GDM1 (cell line): ENCODE measurements at places on chromosomes 6 and 20.
A peak's percentile ranks its signal among the peaks of the same experiment; 100 is the strongest.

- DNase-seq: no peak
Measured at GRCh38 chr20:59153355-59153681, 10.3 kb upstream of the ZNF831 start.

DNA sequence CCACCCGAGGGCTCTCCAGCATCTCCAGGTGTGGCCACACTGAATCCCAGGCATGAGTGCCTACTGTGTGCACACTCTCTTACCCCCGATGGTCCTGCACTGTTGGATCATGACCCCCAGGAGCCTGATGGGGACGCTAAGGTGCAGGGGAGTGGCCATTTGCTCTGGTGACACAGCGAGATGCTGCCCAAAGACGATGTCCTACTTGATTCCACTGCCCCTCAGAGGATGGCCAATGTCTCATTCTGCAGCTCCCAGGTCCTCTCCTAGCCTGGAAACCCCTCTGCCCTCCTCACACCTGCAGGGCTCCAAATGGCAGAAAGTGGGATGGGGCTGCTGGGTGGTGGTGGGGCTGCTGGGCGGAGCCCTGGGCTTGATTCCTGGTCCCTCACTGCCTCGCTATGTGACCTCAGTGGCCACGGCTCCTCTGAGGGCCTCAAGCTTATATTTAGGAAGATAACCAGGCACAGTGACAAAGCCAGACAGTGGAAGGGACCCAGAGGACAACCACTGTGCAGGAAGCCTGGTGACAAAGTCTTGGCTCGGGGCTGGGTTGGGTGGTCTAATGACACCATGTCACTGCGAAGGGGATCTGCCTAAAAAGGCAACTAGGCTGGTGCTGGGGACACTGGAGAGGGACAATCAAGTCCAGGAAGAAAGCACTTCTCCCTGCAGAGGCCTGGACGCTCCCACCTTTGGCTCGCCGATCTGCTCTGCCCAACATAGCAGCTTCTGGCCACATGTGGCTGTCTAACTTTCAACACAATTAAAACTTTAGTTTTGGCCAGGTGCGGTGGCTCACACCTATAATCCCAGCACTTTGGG is 28.4 kb downstream of the TGM2 start:
- no peak for DNase-seq

GRCh38 chr6:121395736-121396135 is 39.7 kb upstream of the GJA1 start:
- no peak for DNase-seq

- no peak for DNase-seq
Measured at GRCh38 chr6:110366975-110367374, 8.8 kb upstream of the METTL24 start.

- no peak for DNase-seq
Measured at GRCh38 chr6:150634176-150634963, 34.7 kb downstream of the PLEKHG1 start.

DNA sequence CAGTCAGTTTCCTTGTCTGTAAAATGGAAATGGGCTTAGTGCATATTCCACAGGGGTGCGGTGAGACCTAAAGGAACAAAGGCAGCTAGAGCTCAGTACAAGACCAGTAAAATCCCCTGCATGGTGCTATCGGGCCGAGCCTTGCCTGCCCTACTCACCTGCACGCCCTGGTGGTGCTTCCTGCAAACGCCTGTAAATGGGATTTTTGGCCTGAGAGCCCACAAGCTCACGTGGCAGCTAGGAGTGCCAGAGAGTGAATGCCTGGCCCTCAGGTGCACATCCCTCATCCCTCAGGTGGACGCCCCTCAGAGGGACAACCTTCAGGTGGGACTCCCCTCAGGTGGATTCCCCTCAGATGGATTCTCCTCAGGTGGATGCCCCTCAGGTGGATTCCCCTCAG is 48.0 kb upstream of the VSX1 start:
- DNase-seq: no peak

GRCh38 chr6:43081043-43081442 is 4.9 kb downstream of the PTK7 start:
- DNase-seq: no peak

GRCh38 chr20:24497851-24498250 is 28.4 kb downstream of the SYNDIG1 start:
- DNase-seq: no peak

GRCh38 chr6:86595641-86596040 is 341.7 kb upstream of the HTR1E start:
- no peak for DNase-seq

GRCh38 chr6:144467921-144468320 is 182.8 kb downstream of the UTRN start:
- no peak for DNase-seq

DNA sequence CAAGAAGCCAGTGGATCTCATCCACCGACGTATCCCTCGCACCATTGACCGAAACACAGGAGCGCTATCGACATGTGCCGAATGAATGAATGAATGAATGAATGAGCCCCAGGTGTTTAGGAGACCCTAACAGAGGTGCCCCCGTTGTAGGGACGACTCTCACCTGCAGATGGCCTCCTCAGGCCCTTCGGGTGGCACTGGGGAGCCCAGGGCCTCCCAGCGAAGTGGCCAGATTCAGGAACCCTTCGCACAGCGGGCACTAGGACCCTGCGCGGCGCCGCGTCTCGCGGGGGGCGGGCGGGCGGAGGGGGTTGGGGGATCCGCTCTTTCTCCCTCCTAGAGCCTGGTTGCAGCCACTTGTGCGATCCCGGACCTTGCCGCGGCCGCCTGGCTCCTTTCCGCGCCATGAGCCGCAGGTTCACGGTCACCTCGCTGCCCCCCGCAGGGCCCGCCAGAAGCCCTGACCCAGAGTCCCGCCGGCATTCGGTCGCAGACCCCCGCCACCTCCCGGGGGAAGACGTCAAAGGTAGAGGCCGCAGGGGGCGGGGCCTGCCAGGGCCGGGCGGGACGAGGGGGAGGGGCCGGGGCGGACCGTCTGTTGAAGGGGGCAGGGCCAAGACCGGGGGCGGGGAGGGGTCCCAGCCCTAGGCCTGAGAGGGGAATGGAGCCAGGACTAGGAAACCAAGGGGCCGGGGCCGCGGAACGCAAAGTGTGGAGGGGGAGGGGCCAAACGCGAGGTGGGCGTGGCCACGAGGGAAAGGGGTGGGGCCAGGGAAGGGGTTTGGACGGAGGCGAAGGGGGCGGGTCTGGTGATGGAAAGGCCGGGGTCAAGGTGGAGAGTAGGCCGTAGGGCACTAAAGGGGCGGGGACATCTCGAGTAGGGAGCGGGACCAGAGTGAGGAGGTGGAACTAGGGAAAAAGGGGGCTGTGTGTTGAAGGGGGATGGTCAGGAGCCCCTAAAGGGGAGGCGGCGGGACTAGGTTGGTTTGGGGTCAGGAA is 7.4 kb upstream of the SLC12A5 start:
- DNase-seq: peak; percentile 90

- no peak for DNase-seq
Measured at GRCh38 chr20:51871943-51872342, 69.6 kb upstream of the SALL4 start.

- no peak for DNase-seq
Measured at GRCh38 chr20:7499201-7499600, 441.1 kb downstream of the HAO1 start.

GRCh38 chr6:1667012-1667804 is 57.5 kb downstream of the FOXC1 start:
- no peak for DNase-seq

GRCh38 chr6:68695838-68696237 is 60.8 kb downstream of the ADGRB3 start:
- no peak for DNase-seq

DNA sequence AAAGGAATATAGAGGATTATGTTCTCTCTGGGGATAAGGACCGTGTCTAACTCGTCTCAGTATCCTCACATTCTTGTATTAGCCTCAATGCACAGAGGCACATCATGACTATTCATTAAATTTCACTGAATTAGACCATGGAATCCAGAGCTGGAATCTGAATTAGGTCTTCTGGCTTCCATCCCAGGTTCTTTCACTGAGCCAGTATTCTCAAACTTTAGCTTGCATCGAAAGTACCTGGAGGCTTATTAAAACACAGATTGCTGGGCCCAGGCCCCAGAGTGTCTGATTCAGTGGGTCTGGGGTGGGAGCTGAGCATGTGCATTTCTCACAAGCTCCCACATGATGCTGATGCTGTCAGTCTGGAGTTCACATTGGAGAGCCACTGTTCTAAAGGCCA is 142.0 kb downstream of the UST start:
- no peak for DNase-seq

DNA sequence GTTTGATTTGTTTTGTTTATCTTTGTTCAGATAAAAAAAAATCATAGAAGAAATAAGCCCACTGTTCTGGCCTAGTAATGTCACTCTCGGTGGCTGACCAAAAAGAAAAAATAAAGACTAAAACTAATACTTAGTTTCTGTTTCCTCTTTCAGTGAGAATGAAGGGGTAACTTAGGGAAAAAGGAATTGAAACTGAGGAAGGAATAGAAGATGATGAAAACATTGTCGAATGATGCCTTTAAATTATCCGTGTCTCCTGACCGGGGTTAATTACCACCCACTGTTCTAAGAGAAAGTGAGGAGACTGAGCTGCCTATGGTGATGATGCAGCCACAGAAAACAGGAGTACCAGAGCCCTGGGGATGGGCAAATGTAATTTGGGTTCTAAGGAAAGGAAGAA is 73.1 kb downstream of the PTCHD4 start:
- DNase-seq: no peak

DNA sequence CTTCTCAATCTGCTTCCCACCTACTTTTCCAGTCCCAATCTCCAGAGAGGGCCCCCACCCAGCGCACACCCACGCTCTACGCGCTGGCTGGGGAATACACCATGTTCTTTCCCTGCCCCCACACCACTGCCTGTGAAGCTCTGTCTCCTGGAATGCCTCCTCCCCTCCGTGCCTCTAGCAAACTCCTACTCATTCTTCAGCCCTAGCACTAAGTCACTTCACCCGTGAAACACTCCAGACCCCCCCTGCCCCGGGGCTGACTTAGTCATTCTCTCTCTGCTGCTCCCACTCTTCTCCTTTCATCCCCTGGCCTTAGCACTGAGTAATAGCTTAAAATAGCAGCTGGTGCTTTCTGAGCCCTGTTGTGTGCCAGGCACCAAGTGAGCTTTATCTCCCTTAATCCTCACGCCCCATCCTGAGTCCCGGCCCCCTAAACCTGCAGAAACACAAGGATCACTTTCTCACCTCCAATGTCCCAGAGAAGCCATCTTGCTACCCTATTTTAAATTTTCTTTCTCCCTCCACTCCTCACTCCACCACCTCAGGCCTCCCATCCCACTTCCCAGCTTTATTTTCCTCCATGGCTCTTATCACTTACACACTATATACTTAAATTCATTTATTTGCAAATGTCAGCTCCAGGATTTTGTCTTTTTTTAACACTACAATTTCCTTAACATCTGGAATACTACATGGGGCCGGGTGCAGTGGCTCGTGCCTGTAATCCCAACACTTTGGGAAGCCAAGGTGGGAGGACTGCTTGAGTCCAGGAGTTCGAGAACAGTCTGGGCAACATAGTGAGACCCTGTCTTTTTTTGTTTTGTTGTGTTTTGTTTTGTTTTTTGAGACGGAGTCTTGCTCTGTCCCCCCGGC is 6.3 kb upstream of the PARD6B start:
- DNase-seq: no peak

DNA sequence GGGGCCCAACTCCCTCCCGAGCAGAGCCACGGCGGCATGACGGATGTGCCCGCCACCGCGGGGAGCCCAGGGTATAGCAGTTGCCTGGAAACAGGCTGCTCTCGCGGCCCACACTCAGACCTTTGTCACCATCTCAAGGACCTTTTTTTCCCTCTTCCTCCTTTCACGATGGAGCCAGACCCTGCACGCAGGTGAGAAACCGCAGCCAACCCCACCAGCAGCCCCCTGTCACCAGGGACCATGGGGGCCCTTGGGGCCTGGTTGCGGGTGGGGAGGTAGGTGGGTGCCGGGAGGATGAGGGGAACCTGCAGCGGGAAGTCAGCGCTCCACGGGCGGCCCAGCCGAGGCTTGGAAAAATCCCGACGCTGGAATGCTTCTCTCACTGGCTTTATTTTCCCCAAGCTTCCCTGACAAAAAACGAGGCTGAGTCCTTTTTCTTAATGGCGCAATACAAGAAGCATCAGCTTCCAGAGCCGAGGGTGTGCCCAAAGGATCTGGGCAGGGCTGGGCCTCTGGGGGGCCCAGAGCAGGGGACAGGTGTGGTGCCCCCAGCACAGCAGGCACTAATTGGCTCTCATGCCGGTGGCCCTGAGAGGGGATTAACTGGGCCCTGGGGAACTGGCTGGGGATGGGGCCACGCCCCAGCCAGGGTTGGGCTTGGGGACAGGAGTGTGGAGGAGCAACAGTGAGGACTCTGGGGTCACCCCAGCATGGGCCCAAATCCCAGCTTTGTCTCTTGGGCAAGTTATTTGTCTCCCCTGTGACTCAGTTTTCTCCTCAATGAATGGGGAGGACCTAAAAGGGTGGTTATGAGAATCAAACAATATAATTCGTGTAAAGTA is 23.9 kb downstream of the NOL4L start:
- no peak for DNase-seq

DNA sequence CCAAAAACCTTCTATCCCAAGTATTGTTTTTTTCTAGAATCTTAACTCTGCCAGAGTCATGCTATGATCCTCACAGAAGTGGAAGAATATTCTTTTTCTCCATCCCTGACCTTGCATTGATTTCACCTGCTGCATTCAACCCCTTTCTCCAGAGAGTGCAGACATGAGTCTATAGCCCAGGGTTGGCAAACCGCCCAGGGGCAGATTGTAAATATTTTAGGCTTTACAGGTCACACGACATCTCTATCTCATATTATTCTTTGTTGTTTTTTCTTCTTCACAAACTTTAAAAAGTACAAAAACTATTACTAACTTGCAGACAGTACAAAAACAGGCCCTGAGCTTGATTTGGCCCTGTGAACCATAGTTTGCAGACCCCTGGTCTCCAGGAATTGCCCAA is 112.1 kb upstream of the ASF1A start:
- DNase-seq: no peak

- no peak for DNase-seq
Measured at GRCh38 chr20:22682381-22682780, 98.0 kb upstream of the FOXA2 start.

- DNase-seq: no peak
Measured at GRCh38 chr6:148271711-148272439, 70.8 kb upstream of the SASH1 start.

DNA sequence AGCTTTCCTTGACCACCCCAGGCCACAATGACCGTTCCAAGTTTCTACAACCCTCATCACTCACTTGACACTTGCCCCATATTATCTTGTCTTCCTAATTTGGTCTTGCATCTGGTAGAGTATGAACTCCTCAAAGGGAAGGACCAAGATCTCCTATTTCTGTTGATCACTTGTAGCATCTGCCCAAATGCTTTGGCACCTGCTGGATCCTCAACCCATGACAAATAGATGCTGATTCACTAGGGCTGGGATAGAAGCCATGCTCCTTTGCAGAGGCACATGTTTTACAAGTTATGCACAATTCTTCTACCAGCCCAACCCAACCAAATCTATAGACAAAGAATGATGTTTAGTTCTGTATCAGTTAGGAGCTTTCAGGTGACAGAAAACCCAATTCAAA is 110.7 kb downstream of the UNC5CL start:
- DNase-seq: no peak

GRCh38 chr20:5715071-5715841 is 34.9 kb upstream of the SHLD1 start:
- DNase-seq: no peak
